ENCODE measurements at places on chromosomes 7 and 10. TPM values are rescaled to one million over a fixed set of nuclear protein-coding genes. Genes with fewer than 3 reads are reported as not detected.

DNA sequence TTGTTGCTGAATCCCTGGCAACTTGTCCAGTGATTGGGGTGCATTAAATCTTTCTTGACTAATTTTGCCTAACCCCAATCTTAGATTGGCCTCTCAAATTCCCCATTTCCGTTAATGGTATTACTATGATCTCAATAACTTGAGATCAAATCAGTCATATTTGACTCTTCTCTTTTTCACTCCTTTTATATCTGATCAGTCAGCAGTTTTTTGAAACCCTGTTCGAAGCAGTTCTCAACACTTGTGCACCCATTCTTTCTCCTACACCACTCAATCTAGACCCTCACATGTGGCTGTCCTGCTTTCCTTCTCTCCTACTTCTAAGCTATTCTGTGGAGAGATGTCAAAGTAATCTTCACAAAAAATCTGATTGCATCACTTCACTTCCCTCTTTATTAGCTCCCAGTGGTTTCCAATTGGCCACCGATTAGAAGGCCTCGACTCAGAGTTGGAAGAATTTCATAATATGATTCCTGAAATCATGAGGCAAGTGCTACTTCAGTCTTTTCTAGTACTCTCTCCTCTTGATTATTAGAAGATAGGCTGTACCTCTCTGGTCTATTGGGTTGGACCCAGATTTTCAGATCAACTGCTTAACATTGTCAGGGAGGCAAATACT lies 128.9 kb downstream of the ZNF365 start:
- DNase-seq: no peak

Gene RABGEF1
- polyA plus RNA-seq: 18.0 TPM

DNA sequence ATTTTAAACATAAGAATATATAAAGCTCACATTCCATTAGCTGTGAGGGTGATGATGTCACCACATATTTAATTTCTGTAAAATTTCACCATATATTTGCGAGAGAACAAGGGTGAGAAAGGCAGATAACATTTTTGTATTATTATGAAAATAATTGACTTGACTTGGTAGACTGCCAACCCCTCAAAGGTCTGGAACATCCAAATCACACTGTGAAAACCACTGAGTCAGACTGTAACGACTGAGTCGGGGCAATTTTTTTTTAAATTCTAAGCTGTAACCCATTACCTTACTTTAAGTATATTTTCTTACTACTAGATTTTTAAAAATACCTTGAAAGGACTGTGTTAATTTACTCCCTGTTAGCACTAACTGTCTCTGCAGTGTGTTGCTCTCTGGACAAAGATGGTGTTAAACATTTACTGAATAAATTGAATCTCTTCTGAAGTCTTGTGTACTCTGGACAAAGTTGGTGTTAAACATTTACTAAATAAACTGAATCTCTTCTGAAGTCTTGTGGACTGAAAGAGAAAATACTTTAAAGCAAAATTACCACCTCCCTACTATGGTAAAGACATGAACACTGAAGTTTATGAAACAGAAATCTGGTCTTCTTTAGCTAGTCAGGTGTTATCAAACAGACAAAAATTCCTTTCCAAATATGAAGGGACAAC lies 14.1 kb downstream of the PDZD8 start:
- DNase-seq: no peak

DNA sequence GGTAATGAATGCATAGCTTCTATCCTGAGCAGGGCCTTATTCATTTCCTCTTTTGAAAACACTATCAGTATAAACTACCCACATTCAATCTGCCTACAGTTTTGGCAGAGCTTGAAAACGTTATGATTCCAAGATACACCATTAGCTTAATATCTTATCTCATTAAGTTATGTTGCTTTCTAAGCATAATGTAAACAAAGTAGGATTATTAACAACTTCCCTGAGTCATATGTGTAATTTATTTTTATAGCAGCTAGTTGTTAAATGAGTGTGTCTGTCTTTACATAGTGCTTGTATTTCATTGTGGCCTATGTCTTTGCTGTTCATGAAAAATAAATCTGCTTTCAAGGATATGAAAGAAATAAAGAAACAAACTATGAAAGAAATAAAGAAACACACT lies 106.2 kb upstream of the DLX6 start:
- no peak for DNase-seq

Gene CH25H
- 0.35 TPM for polyA plus RNA-seq

- DNase-seq: no peak
Measured at GRCh38 chr7:151936207-151936606, 20.0 kb upstream of the GALNTL5 start.

DNA sequence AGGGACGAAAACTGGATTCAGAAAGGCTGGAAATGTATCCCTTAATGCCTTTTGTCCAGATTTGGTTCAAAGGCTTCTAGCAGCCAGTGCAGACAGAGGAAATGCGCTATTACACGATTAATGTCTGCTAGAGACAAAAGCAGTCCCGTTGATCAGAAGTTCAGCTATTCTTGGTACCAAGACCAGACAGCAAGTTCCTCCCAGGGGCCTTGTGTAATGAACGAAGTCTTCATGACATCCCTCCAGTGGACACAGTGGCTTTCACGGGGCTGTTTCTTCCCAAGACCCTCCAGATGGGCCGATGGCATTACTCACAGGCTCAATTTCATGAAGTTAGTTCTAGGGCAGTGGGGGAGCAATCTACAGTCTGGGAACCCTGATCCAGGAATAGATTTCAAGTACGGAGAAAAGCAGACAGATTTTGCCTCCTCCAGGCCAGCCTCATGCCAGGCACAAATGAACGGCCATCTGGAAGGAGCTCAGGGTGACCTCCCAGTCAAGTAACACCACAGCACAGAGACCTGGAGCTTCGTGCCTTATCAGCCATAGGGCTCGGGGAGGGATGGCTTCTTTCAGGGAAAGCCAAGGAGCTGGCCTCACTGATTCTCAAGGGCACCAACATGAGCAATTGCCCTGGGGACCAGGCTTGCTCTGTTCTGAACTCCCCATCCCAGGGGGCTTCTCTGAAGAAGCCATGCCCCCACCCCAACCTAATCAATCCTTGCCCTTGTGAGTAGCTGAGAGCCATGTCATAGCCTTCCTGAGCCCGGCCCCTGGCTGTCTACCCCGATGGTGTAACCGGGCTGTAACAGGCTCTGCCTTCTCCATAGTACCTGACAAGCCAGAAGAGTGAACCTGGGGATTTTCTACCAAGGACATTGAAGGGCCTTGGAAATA lies 101.1 kb downstream of the PRKAG2 start:
- no peak for DNase-seq

Gene GPR85
- polyA plus RNA-seq: 1.8 TPM

Gene STEAP1B
- polyA plus RNA-seq: 1.7 TPM

Gene PLEKHS1
- polyA plus RNA-seq: 0.05 TPM

DNA sequence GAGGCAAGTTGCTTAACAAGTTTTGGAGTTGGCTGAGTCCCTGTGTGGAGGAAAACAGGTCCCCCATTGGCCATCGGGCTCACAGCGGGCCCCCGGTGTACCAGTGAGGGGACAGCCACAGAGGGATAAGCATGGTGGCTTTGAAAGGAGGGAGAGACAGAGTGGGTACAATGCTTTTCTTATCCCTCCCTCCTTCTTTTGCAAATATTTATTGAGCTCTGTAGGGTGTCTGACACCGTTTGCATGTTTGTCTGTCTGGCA lies 2.8 kb downstream of the HTRA1 start:
- no peak for DNase-seq

Gene RRP12
- 22.8 TPM for polyA plus RNA-seq

Gene ZP3
- 12.1 TPM for polyA plus RNA-seq

GRCh38 chr10:5594271-5595049 lies 69.7 kb downstream of the CALML3 start:
- DNase-seq: no peak

Gene HOXA7
- 19.1 TPM for polyA plus RNA-seq

GRCh38 chr7:76089865-76090475 lies 42.1 kb downstream of the MDH2 start:
- no peak for DNase-seq

Gene PRKG1
- 38.2 TPM for polyA plus RNA-seq

Gene ATRNL1
- 0.71 TPM for polyA plus RNA-seq

DNA sequence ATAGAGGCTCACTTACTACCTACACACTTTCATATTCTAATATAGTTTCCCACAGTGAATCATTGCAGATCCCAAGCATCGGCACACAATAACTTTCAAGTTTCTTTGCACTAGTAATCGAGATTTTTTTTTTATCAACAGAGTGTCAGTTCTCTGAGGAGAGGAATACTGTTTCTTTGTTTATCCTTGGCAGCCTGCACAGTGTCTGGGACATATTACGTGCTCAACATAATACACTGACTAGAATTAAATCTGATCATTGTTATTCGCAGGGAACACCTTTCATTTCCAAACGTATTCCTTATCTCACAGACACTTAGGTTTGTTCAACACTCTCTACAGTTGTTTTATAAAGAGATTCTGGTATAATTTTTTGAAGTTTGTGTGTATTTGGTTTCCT lies 95.3 kb downstream of the CACNA2D1 start:
- DNase-seq: no peak

Measured in forelimb muscle (tissue), 1 donor.